ENCODE measurements at places on chromosomes 16 and 17.

DNA sequence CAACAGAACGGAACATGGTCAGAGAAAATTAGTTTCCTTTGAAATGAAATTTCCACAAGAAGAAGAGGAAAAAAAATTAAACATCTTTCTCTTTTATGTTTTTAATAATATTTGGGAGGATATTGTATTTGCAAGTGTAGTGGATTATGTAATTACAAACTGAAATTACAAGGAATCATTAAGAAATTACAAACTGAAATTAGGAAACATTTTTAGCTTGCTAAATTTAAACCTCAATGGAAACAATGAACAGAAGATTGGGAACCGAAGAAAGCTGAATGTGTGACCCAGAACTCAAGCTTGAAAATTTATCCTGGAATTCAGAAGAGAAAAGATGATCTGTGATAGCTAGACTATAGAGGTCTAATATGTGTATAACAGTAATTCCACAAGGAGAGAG, 4.4 kb upstream of the PIK3R5 start:
- DNase-seq = no peak

DNA sequence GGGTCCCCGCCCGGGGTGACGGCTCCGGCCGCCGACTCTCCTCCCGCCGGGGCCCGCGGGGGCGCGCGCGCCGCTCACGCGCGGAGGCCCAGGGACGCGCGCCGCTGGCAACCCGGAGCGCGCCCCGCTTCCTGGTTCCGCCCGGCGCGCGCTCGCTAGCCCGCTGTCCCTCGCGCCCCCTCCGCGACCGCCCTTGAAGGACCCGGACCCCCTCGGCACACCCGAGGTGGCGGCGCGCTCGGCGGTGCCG, at the start of gene STAT5B:
STAT5B (minus strand) TSS at position 33 of the 250 bp plus-strand sequence. CDS start 44,264 bp downstream, outside the sequence.
- DNase-seq = peak; percentile 67

- DNase-seq = no peak
Observed at GRCh38 chr17:66959641-66960375, 4.7 kb upstream of the CACNG4 start.

GRCh38 chr17:17151055-17151454, 55.1 kb downstream of the PLD6 start:
- peak; percentile 94 for DNase-seq

DNA sequence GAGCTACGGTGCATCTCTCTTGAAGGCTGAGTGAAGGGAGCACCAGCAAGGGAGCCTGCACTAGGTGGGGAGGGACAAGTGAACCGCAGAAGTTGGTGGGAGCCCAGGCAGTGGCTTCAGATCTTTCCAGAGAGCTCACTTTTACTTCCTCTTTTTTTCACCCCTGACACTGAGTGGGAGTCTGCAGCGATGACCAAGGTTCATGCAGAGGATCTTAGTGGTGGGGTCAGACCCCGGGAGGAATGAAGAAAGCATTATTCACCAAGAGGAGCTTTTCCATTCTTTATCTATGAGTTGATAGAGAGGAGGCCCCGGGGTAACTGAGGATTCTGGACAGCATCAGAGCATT, 3.0 kb upstream of the CCL2 start:
- DNase-seq = no peak
